ENCODE measurements at places on chromosomes 6 and 20.
A peak's percentile ranks its signal among the peaks of the same experiment; 100 is the strongest.

GRCh38 chr6:100210137-100211117 lies 216.4 kb upstream of the MCHR2 start:
- DNase-seq: no peak

DNA sequence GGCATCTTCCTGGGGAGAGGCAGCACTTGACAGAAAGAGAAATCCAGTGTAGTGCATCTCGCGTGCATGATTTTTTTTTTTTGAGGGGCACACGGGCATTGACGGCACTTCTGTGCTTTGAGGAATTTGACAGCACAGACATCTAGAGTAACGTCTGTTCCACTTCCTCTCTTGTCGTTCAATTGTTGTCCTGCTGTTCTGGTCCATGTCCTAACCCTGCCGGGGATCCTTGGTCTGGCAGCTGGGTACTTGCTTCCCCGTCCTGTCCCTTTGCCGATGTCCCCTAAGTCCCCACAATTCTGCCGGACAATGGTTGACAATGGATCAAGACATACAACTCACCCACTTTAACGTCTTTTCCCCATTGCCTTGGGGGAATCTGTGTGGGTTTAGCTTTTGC lies 46.0 kb upstream of the NAA20 start:
- DNase-seq: no peak

DNA sequence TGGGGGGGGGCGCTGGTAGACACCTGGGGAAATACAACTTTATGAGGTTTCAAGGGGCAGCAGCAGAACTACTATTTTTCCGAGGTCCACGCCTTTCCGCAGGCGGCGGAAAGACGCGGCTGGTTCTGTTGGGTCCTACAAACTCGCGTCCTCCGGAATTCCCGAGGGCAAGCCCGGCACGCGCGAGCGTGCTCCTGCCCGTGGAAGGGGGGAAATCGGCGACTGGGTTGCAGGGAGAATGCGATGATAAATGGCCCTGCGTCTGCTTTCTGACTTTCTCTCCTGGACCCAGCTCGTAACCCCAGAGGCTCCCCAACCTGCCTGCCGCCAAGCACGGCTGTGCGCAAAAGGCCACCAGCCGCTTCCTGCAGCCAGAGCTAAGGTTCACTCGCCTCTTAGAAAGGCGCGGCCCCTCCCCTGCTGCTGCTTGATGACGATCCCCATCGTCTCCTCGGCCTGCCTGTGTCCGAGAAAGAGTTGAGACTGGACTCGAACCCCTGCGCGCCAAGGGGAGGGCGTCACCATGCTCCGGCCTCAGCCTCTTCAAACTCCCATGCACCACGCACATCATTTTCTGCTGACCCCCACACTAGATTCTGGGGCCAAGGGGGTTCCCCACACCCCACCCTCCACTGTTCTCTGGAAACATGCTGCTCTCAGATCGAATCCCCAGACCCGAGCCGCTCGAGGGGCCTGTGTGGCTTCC lies 6.7 kb downstream of the FOXA2 start:
- no peak for DNase-seq

- DNase-seq: no peak
Observed at GRCh38 chr6:16228709-16229665, 9.4 kb upstream of the GMPR start.

DNA sequence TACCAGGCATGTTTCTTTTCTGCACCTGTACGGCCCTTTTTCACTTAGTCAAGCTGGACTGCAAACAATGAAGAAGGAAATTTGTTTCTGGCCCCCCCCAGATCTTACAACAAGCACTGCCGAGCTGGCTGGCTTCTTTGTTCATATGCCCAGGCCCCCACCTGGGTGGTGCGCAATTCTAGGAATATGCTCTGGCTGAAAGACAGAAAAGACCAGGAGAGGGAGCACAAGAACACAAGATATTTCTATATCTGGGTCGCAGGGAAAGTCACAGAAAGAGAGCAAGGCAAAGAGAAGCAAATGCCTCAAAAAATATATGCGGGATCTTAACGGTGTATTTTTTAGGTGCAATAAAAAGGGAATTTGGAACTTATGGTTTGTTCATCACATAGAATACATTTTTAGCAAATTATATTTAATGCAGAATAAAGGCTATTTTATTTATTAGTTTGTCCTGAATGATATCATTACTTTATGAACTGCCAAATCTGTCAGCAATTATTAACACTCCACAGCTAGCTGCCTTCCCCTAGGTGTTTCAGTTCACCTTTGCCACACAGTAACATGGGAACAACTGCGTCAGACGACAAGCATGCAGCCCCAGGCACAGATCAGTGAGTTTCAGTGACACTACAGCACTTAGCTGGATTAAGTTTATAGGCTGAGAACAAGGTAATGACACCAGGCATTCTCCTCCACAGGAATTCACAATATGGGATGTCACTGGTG lies 76.5 kb downstream of the GJA10 start:
- DNase-seq: no peak

- DNase-seq: no peak
Observed at GRCh38 chr6:45858691-45859090, 157.0 kb downstream of the CLIC5 start.

- no peak for DNase-seq
Observed at GRCh38 chr6:35248965-35249364, 10.6 kb upstream of the ZNF76 start.

- no peak for DNase-seq
Observed at GRCh38 chr6:123931928-123932327, 128.3 kb downstream of the NKAIN2 start.

- DNase-seq: no peak
Observed at GRCh38 chr6:84528201-84528600, 236.2 kb downstream of the TBX18 start.

GRCh38 chr6:72048080-72048479 lies 161.7 kb downstream of the RIMS1 start:
- DNase-seq: no peak

DNA sequence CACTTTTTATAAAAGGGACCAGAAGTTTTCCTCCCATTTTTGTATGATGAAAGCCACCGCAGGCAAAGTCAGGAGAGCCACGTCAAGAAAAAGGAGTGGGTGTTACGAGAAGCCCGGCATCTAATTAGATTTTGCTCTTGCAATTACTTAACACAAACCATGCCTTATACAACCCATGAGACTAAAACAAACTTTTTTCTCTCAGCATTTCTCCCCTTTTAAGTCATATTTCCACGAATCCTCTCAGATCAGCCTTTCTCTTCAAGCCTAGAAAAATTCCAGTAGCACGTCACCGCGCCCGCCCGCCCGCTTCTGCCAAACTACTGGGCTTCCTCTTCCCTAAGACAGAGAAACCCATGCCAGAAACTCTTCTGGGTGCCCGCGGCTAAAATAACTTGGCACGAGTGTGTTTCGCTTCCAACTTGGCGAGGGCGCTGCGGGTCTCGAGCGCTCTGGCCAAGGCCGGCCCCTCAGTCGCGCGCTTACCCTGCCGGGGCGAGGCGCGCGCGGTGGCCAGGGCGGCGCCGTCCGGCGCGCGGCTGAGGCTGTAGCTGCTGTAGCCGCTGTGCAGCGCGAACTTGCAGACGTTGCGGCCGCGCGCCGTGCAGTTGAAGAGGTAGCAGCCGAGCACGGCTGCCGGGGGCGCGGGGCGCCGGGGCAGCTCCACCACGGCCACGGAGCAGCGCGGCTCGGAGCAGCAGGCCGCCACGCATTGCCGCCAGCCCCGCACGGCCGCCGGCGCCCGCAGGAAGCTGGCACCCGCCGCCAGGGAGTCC lies 1.0 kb downstream of the LRP11 start:
- DNase-seq: peak; percentile 33

DNA sequence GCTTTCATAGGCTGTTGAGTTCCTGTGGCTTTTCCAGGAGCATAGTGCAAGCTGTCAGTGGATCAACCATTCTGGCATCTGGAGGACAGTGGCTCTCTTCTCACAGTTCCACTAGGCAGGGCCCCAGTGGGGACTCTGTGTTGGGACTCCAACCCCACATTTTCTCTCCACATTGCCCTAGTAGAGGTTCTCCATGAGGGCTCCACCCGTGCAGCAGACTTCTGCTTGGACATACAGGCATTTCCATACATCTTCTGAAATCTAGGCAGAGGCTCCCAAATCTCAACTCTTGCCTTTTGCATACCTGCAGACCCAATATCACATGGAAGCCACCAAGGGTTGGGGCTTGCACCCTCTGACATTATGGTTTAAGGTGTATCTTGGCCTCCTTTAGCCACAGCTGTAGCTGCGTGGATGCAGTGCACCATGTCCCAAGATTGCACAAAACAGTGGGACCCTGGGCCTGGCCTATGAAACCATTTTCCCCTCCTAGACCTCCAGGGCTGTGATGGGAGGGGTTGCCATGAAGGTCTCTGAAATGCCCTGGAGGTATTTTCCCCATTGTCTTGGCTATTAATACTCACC lies 645.9 kb upstream of the CITED2 start:
- DNase-seq: no peak

- DNase-seq: no peak
Observed at GRCh38 chr6:24875534-24875901, 60.2 kb downstream of the RIPOR2 start.

- no peak for DNase-seq
Observed at GRCh38 chr6:100573166-100573565, 108.4 kb upstream of the SIM1 start.

GRCh38 chr20:58268421-58268821 lies 40.0 kb upstream of the ANKRD60 start:
- no peak for DNase-seq

DNA sequence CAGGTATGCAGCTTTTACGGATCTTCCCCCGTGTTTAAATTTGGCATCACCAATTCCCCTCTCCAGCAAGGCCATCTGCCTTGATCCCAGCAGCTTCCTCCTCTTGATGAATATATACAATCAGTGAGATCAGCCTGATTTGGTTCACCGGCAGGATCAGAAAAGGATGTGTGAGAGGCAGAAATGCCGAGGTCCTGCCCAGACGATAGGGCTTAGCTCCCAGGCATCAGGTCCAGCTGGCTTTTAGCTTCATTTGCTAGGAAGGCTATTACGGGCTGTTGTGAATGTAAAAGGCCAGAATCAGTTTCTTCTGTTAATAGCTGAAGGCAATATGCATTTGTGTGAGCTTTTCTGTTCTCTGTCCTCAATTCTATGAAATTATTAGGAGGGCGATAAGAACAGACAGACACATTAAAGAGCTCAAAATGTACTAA lies 372.8 kb downstream of the BTBD9 start:
- no peak for DNase-seq

GRCh38 chr20:1946762-1947534 lies 46.9 kb downstream of the PDYN start:
- no peak for DNase-seq

GRCh38 chr6:106490974-106491373 lies 130.5 kb downstream of the CRYBG1 start:
- DNase-seq: no peak

GRCh38 chr20:40481743-40482458 lies 207.1 kb downstream of the MAFB start:
- no peak for DNase-seq

- no peak for DNase-seq
Observed at GRCh38 chr6:130742131-130742681, 85.0 kb upstream of the SMLR1 start.

DNA sequence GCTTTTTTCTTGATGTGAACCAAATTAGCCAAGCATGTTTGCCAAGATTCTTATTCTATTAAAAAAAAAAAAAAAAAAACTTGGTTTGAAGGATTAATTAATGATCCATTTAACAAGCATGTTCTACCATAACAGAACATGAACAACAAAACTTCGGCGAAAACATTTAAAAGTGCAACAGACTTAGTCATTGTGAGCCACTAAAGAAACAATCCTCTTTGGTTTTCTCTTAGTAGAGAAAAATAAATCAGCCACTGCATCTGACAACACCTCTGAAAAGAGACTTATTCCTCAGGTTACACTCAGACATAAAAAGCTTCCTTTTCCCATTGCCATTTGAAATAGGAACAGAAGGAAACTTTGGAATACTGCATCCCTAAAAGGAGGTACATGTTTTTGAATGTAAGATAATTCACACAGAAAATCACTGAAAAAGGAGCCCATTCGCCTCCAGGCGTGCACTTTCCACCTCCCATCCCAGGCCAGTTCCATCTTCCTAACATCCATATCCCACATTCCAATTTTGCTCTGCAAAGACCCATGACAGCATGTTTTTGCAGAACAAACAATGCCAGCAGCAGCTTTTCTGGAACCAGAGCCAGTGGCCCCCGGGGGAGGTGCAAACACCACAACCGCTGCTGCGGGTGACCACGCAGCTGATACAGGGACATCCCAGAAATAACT lies 79.5 kb downstream of the ZMYND8 start:
- DNase-seq: no peak

DNA sequence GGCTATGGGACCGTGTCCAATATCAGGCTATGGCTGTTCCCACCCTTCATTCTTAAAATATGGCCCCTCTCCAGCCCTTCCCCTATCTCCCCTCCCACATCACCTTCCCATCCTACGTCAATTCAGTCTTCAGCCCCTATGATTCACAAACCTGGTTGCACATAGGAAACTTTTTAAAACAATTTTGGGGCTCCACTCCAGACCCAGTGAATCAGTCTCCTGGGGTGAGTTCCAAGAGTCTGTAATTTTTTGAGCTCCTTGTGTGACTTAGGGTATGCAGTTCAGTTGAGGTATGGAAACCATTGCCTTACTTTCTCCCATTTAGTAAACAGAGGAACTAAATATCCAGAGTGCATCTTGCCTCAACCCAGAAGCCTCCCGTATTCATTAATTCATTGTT lies 5.5 kb downstream of the HNF4A start:
- no peak for DNase-seq

DNA sequence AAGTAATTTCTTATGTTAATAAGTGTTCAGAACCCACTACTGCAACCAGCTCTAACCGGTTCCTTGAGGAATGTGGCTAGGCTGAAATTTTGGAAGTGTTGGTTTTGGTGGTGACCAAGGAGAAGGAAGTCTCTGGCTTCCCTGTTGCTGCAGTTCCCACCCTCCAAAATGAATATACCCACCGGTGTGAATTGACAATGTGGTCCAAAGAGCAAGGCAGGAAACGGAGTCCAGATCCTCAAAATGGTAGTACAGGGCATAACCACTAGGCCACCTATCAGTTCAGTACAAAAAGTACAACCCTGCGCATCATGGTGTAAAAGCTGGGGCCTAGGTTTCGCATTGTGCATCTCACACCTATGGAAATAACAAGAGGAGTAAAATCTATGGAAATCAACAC lies 2.8 kb downstream of the ADNP start:
- DNase-seq: no peak

- DNase-seq: no peak
Observed at GRCh38 chr20:58470336-58471192, 44.6 kb downstream of the APCDD1L start.

DNA sequence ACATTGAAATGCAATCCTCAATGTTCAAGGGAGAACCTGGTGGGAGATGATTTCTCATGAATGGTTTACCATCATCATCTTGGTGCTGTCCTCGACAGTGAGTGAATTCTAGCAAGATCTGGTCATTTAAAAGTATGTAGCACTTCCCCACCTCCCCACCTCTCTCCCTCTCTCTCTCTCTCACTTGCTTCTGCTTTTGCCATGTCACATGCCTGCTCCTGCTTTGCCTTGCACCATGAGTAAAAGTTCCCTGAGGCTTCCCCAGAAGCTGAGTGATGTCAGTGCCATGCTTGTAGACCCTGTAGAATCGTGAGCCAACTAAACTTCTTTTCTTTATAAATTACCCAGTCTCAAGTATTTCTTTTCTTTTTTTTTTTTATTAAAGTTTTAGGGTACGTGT lies 60.5 kb downstream of the DST start:
- DNase-seq: no peak

- peak; percentile 85 for DNase-seq
Observed at GRCh38 chr6:109117346-109118035, 22.2 kb downstream of the CEP57L1 start.

- DNase-seq: no peak
Observed at GRCh38 chr6:80642452-80642851, 536.0 kb downstream of the BCKDHB start.
